ENCODE measurements at places on chromosomes 3 and 15. TPM values are rescaled to one million over a fixed set of nuclear protein-coding genes. Genes with fewer than 3 reads are reported as not detected.
A peak's percentile ranks its signal among the peaks of the same experiment; 100 is the strongest.

KIF7 gene
- total RNA-seq, result 0.12 TPM

SNTN gene
- total RNA-seq, result not detected

KIF15 gene
- total RNA-seq, result 1.1 TPM

SHC4 gene
- not detected for total RNA-seq

ARGFX gene
- total RNA-seq, result not detected

PLSCR5 gene
- not detected for total RNA-seq

NTRK3 gene
- not detected for total RNA-seq

SUSD5 gene
- not detected for total RNA-seq

DET1 gene
- 4.6 TPM for total RNA-seq

TKT gene
- 95.6 TPM for total RNA-seq

DNA sequence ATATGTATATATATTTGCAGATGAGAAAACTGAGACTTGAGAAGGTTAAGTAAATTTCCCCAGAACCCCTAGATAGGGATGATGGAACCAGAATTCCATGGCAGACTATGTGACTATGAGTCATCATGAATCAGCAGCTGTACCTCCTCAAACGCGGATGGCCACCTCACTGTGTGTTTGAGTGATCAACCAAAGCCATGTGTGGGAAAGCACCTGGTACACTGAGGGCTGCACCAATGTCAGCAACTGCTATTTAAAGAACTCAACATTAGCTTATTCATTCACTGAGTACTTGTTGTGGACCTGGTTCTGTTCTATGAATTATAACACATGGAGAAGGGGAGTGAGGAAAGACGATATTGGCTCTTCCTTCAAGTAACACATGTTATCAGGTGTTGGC lies 377.0 kb downstream of the GAP43 start:
- no peak for DNase-seq

- no peak for DNase-seq
Observed at GRCh38 chr15:69338535-69339213, 40.0 kb downstream of the PAQR5 start.

- no peak for DNase-seq
Observed at GRCh38 chr3:114362815-114363214, 69.0 kb downstream of the TIGIT start.

GRCh38 chr3:145294572-145294971 lies 866.4 kb downstream of the PLOD2 start:
- no peak for DNase-seq

- DNase-seq, result no peak
Observed at GRCh38 chr3:134952371-134952770, 157.3 kb downstream of the EPHB1 start.

DNA sequence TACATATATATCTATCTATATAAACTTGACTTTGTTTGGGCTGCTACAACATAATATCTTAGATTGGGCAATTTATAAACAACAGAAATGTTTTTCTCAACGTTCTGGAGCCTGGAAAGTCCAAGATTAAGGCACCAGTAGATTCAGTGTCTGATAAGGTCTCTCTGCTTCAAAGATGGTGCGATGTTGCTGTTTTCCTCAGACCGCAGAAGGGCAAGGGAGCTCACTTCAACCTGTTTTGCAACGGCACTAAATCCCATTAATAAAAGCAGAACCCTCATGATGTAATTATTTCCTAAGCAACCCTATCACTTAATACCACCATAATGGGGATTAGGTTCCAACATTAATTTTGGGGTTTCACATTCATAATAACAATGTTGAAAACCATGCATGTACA lies 1134.8 kb downstream of the NSUN3 start:
- DNase-seq, result no peak

GRCh38 chr15:64653757-64654156 lies 121.6 kb downstream of the RBPMS2 start:
- DNase-seq, result no peak

- no peak for DNase-seq
Observed at GRCh38 chr3:142319094-142319493, 93.7 kb upstream of the GK5 start.

- DNase-seq, result no peak
Observed at GRCh38 chr3:173676094-173676493, 278.6 kb downstream of the NLGN1 start.

- DNase-seq, result peak; percentile 51
Observed at GRCh38 chr3:177197727-177198460, 612 bp upstream of the TBL1XR1 start.

- no peak for DNase-seq
Observed at GRCh38 chr3:12268049-12268735, 20.7 kb upstream of the PPARG start.

GRCh38 chr3:188841906-188842305 lies 329.9 kb upstream of the TPRG1 start:
- DNase-seq, result no peak

DNA sequence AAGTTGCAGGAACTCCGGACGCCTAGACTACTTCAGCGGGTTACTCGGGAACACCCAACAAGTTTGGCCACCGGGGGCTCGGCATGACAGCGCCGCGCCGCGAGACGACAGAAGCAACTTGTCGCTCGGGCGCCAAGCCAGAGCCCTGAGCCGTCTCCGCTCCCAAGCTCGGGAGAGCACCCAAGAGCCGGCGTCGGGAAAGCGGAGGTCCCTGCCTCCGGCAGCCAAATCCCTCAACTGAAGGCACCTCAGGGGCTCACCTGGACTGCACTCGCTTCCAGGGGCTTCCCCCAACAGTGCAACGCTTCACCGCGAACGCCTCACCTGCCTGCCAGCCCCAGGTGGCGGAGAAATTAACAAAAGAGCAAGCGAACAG lies 640 bp downstream of the MB21D2 start:
- peak; percentile 42 for DNase-seq

GRCh38 chr15:54829821-54830220 lies 366.9 kb downstream of the RSL24D1 start:
- DNase-seq, result no peak

DNA sequence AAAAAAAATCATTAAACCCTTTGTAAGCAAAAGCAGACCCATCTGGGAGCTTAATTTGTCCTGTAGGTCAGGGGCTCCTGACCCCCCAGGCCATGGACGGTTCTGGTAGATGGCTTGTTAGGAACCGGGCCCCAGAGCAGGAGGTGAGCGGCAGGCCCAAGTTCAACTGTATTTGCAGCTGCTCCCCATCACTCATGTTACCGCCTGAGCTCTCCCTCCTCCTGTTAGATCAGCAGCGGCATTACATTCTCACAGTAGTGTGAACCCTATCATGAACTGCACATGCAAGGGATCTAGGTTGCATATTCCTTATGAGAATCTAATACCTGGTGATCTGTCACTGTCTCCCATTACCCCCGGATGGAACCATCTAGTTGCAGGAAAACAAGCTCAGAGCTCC lies 60.7 kb downstream of the FSIP1 start:
- DNase-seq, result no peak

DNA sequence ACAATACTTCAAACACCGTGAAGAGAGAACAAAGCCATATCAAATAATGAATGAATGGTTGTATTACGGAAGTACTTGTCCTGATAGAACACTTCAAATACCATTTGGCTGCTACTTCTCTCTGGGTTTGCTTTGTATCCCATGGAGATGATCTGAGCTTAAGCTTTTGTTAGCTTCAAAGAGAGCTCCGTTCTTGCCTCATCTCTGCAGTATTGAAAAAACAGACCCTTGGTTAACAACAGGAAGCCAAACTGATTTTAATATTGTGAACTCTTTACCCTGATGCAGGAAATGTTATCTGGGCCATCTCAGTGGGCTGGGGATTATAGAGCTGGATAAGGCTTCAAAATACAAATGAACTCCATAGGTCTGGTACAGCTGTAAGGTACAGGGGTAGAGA lies 101.0 kb downstream of the CHL1 start:
- no peak for DNase-seq
